A172 (cell line): ENCODE measurements at places on chromosomes 1 and 21.
A peak's percentile ranks its signal among the peaks of the same experiment; 100 is the strongest.

GRCh38 chr1:160797271-160797709, 1.3 kb downstream of the LY9 start:
- DNase-seq: no peak

DNA sequence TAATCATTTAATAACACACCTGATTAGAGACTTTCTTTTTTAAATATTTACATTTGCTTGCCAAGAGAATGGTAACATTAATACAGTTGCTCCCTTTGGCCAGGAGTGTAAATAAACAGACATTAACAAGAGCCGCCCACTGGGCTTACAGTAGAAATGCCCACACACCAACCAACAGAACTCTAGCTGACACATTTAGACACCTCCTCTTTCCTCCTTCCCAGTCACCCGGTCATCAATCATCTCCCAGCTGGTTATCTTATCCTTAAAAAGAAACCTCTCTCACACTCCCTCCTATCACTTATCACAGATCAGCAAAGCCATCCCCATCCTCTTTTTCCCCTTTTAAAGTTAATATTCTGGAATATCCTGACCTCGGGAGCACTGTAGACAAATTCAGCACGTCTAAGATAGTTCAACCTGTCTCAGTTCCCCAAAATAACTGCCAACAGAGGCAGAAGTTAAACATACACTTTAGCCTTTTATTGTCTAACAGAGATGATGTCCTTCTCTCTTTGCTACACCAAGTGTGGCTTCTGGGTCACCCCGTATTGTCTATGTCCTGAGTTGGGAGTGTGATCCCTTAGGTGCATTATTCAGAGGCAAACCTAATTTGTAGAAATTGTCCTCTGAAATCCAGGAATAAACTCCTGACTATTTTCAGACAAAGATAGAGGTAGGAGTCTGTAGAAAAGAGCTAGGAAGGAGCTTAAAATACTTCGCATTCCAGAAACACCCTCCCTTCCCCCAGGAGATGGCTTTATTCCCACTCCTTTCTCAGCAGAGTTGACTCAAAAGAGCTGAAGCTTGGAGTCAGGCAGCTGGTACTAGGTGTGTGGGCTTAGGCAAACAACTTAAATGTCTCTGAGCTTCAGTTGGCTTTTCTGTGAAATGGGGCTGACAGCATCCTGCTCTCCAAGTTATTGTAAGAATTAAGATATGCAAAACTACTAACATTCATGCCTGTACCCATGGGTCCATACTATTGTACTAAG, 8.8 kb downstream of the MYCL start:
- DNase-seq: peak; percentile 78

DNA sequence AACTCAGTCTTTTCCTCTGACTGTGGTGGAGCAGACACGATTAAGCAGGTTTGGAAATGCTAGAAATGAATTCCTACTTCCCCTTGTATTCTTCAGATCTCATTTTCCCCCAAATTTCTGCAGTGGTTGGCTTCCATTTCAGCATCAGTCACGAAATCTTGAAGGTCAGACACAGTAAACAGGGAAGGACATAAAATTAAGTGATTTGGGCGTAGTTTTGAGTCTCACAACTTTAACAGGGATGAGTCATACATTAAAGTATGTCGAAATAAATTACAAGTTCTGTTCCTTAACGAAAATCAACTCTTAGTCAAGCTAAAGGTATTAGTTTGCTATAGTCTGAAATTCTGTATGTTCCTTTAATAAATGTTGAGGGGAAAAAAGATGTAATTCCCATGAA, 61.1 kb downstream of the HNRNPR start:
- peak; percentile 52 for DNase-seq

DNA sequence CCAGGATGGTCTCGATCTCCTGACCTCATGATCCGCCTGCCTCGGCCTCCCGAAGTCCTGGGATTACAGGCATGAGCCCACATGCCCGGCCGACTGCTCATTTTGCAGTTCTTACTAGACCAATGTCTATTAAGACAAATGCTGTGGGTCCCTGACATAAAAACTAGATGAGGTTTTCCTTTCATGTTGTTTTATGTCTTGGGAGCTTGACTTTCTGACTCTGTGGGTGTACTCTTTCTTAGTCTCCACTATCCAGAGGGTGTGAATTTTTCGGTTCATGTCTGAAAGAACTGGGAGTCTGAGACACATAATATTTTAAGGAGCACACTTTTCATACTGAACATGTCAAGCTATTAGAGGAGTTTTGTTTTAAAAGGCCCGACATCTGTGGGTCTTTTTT, 744.9 kb upstream of the B3GALT2 start:
- DNase-seq: no peak

- DNase-seq: peak; percentile 84
These were observed 10.0 kb downstream of the SLX9 start for GRCh38 chr21:44949779-44950198.

DNA sequence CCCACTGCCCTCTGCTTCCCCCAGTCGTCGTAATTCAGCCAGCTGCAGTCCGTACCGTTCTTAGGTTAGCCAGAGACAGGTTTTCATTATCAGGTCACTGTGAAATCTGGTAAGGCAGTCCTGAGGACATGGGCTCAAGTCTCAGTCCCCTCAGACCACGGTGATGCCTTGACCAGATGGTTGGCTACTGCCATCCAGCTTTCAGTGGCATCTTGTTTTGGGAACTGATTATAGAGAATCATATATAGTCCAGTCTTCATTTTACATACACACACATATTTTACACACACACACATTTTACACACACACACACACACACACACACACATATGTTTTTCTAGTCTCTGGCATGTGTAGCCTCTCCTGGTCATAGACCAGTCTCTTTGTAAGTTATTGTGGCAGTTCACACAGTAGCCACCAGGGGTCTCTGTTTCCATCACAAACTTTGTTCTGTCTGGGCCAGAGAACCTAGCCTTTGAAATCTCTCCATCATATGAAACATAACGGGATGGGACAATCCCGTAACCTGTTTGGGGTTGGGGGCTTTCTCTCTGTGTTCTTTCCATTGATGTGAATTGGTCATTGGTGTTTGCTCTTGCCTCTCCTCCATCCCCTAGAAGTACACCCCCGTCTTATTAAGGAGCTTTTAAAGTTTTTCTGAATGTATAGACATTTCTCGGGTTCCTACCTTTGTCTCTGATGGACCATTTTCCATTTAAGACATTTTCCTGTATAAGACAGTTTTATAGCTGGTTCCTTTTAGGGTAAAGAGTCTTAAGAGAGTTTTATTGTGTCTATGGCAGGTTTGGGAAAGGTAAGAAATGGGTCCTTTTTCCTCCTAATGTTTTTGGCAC, 8.4 kb upstream of the IKBKE start:
- DNase-seq: peak; percentile 78
